Smooth muscle cell of trachea (primary cell): ENCODE measurements at places on chromosomes 5 and 9. TPM values are rescaled to one million over a fixed set of nuclear protein-coding genes. Genes with fewer than 3 reads are reported as not detected.

Gene ELOVL7
- total RNA-seq = 0.33 TPM in 1 of 2 replicates, not detected in the other

Gene NXNL2
- total RNA-seq = 2.0 and 2.3 TPM in 2 replicates

Gene PLPP7
- 9.3 and 13.2 TPM in 2 replicates for total RNA-seq

Gene SNCB
- total RNA-seq = 0.33 and 1.6 TPM in 2 replicates

Gene CCIN
- 1.7 and 2.6 TPM in 2 replicates for total RNA-seq

Gene FYB1
- under 0.01 TPM in 2 replicates for total RNA-seq

Gene WNT8A
- not detected in 2 replicates for total RNA-seq

Gene STKLD1
- 1.2 TPM in 2 replicates for total RNA-seq

Gene IL9
- total RNA-seq = not detected in 2 replicates

Gene PCDHA12
- total RNA-seq = under 0.01 TPM in 1 of 2 replicates, not detected in the other

Gene ZNF658
- 6.1 and 8.0 TPM in 2 replicates for total RNA-seq

Gene CD74
- total RNA-seq = 0.44 and 7.8 TPM in 2 replicates

Gene MYORG
- 1.2 and 1.9 TPM in 2 replicates for total RNA-seq

Gene C5
- 5.1 and 8.9 TPM in 2 replicates for total RNA-seq

Gene SGCD
- 12.2 and 22.0 TPM in 2 replicates for total RNA-seq

Gene HTR4
- not detected in 2 replicates for total RNA-seq

Gene BTNL3
- not detected in 2 replicates for total RNA-seq

Gene EPB41L4A
- 0.29 and 0.33 TPM in 2 replicates for total RNA-seq

Gene DDX4
- under 0.01 TPM in 1 of 2 replicates, not detected in the other for total RNA-seq

Gene PIP5KL1
- total RNA-seq = 3.3 and 6.1 TPM in 2 replicates

Gene CMBL
- 12.8 and 24.0 TPM in 2 replicates for total RNA-seq

Gene IFNA2
- not detected in 2 replicates for total RNA-seq

Gene SPATA31C1
- total RNA-seq = not detected in 2 replicates

Gene ENHO
- total RNA-seq = not detected in 2 replicates

Gene FGD3
- not detected in 2 replicates for total RNA-seq

Gene ANKRD34B
- not detected in 2 replicates for total RNA-seq

Gene FCN2
- not detected in 2 replicates for total RNA-seq

Gene CTXN3
- not detected in 2 replicates for total RNA-seq

Gene PCDHB6
- 0.33 TPM in 1 of 2 replicates, not detected in the other for total RNA-seq
